Urinary bladder (tissue), 4 donors: ENCODE measurements at places on chromosomes 7 and 10. TPM values are rescaled to one million over a fixed set of nuclear protein-coding genes. Genes with fewer than 3 reads are reported as not detected.

GRCh38 chr7:4683043-4683883 is 1.2 kb downstream of the FOXK1 start:
- DNase-seq, result no peak

DNA sequence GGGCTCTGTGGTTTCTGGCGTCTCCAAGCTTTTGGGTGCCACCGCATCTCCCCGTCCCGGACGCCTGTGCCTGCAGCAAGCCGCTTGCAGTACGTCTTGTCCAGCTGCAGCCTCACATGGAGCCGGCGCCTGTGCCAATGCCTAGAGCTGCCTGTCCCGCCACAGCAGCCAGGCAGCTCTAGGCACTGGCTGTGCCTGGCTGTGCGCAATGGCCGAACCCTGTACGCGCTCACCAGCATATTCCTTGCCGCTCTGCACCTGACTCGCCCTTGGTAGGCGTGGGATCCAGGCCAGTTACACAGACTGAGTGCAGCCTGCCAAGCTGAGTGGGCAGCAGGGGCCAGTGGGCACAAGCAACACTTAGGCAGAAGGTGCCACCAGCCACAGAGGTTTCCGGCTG is 381.2 kb upstream of the SORCS1 start:
- no peak for DNase-seq

- no peak for DNase-seq
Measured at GRCh38 chr7:115023219-115023618, 101.3 kb downstream of the MDFIC start.

DNA sequence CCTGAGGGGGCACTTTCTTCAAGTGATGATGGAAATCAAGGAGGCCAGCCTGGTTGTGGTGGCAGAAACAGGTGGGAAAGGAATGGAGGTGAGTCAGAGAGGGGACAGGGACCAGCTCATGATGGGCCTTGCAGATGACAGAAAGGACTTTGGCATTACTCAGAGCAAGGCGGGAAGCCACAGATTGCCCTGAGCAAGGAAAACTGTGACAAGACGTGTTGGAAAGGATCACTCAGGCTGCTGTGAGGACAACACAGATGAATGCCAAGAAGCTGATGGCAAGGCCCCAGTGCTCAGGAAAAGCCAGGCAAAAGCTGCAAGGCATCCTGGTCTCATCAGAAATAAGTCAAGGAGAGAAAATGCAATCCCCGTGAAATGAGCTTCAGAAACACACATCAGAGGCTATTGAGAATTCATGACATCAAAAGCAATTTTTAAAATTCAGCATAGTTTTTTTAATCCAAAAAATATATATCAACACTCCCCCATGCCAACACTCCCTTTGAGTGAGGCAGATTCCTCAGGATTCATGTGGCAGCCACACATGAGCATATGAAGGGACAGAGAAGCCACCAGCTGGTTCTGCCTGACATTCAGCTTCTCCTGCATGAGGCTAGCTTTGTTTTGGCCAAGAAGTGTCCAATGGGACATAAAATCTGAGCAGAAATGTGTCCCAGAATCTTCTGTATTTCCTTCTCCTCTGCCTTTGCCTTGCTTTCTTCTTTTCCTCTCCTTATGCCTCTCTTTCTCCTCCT is 244.5 kb upstream of the MYO3A start:
- no peak for DNase-seq

ZNF467 gene
- 2.1 TPM for total RNA-seq
